ENCODE measurements at places on chromosomes 16 and 17.

GRCh38 chr16:5971924-5972323 is 874.3 kb upstream of the EEF2KMT start:
- DNase-seq = no peak

GRCh38 chr17:17809531-17810083 is 27.2 kb downstream of the SREBF1 start:
- DNase-seq = no peak

DNA sequence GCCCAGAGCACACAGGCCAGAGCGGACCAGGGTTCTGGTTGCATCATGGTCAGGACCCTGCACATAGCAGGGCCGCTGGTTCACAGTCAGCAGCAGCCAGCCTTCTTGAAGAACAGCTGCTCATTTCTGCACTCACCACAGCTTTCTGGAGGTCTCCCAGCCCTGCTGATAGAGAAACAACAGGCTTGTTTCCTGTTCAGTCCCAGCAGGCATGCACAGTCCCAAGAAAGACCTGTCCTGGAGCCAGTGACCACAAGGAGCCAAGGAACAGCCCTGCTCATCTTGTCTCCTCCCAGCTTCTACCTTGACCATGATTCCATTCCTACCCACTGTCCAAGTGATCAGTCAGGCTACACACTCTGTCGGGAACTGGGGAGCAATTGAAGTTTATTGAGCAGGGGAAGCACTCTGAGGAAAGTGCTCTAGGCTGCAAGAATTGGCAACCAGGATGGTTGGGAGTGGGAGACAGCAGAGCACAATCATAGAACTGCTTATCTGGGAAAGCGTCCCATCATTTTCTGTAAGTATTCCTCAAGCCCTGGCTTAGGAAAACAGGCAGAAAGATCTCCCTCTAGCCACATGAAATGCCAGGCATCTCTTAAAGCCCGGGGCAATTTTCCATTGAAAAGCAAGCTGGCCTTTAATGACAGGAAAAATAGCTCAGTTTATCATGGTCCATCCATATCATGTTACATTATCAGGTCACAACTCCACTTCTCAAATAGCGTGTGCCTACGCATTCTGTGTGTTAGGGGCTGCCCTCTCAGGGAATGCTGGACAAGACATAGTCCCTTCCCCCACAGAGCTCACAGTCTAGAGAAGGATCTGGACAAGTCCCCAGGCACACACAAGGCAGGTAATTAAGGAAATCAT is 155.4 kb upstream of the FOXF1 start:
- DNase-seq = no peak

GRCh38 chr17:78559749-78560368 is 17.3 kb downstream of the DNAH17 start:
- no peak for DNase-seq

DNA sequence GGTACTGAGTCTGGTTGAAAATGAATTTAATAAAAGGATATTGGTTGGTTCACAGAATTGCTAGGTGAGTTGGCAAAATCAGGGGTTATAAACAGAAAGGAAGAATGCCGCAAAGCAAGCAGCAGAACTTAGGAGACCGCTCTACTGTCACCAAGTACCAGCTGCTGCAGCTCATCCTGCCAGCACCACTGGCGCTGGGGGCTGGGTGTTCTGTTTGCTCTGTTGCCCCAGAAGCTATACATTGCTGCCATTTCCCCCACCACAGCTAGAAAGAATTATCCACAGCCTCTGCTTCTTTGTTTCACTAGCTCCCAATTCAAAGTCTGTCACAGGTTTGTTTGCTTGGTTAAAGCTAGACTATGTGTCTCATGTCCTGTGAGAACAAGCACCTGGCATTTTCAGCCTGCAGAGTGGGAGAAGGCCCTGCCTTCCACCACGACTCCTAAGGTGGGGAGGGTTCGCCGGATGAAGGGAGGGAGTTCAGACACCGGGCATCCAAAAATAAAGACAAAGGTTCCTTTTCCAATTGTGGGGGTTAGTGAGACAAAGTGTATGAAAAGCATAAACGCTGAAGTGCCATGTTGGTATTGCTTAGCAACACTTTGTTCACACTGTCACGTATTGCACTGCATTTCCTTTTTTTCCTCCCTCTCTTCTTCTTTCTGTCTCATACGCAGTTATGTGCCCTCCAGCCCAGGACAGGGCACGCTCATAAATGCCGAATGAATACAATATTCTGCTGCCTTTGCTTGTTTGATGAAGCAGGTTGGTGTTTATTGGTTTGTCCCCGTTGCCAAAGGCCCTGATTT is 9.6 kb upstream of the CPD start:
- DNase-seq = no peak

- peak; percentile 77 for DNase-seq
Measured at GRCh38 chr16:67514382-67514828, 14.2 kb upstream of the RIPOR1 start.

DNA sequence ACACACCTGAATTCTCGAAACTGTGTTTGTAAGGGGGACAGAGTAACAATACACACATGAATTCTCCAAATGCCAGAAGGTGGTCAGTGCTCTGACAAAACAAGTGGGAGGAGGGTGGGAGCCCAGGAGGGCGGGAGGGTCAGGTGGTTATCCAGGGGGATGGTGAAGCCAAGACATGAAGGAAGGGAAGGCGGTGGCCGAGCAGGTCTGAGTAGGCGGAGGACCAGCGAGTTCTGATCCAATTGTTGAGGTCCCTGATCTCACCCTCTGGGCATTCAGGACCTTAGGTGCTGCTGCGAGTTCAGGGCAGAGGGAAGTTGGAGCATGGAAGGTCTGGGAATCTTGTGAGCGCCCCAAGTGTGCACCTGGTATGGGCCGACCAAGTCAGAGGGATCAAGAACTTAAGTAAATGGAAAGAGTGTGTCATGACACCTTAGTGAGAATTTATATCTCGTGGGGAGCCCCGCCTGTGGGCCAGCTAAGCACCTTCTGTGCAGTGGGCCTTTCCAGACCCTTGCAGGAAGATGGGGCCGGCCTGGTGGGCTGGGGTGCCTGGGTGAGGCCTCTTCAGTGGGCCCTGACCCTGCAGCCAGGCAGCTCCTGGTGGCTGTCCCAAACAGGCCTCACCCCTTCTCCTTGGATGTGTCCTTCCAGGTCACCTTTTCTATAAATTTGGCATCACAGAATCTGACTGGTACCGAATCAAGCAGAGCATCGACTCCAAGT is 86.1 kb downstream of the NPIPB11 start:
- DNase-seq = no peak

- no peak for DNase-seq
Measured at GRCh38 chr17:21166595-21167210, 39.9 kb downstream of the DHRS7B start.

DNA sequence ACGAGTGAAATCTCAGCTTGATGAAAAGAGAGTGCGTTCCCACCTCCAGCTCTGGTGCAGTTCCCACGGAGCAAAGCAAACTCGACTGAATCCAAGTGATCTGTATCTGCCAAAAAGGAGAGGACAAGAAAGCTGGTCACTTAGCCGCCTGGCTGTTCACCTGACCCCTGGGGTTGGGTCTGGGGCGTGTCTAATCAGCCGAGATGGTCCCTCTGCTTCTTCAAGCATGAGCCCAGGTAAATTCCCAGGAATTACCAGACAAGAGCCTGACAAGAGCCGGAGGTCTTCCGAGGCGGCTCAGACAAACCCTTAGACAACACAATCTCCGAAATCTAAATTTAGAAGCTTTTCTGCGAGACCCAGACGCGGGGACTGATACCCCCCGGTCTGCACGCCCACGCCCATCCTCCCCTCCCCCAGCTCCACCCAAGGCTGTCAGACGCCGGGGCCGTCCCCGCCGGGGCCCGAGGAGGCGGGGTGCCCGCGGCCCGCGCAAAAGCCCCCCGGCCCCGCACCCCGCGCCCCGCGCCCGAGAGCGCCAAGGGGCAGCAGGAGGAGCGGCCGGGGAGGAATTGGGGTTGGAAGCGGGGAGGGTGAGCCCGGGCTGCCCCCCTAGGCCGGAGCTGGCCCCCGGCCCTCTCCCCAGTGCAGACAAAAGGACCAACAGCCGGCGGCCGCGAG is 674 bp downstream of the ZNF821 start:
- DNase-seq = peak; percentile 66

GRCh38 chr17:32875923-32876416 is 954 bp downstream of the MYO1D start:
- no peak for DNase-seq

- no peak for DNase-seq
Measured at GRCh38 chr17:12773153-12773552, 16.1 kb upstream of the ARHGAP44 start.

- no peak for DNase-seq
Measured at GRCh38 chr16:23064639-23065038, 84.6 kb downstream of the USP31 start.

DNA sequence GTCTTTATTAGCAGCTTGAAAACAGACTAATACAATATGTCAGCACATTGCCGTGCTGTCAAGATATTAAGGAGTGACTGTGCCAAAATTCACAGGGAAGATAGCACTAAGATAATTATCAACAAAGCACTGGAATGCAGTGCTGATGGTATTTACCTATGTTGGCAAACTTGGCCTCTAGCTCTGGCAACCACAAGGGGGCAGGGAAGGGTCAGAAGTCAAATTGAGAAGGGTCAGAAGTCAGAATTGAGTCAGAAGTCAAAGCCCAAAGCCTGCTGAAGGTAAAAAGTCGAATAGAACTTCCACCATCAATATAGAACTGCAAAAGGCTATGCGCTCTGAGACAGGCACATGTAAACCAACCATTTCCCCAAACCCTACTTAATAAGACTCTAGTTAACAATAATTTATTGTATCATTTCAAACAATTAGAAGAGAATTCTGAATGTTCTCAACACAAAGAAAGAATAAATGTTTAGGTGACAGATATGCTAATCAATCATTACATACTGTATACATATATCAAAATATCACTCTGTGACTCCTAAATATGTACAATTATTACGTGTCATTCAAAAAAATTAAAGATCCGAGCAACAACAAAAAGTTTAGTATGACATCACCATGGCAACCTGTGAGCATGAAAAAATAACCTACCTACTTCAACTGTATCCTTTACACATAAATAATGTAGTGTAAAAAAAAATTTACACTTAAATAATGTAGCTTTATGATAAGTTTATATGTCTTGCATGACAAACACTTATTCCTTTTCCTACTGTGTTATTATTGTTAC is 916.1 kb downstream of the KCNJ2 start:
- no peak for DNase-seq

DNA sequence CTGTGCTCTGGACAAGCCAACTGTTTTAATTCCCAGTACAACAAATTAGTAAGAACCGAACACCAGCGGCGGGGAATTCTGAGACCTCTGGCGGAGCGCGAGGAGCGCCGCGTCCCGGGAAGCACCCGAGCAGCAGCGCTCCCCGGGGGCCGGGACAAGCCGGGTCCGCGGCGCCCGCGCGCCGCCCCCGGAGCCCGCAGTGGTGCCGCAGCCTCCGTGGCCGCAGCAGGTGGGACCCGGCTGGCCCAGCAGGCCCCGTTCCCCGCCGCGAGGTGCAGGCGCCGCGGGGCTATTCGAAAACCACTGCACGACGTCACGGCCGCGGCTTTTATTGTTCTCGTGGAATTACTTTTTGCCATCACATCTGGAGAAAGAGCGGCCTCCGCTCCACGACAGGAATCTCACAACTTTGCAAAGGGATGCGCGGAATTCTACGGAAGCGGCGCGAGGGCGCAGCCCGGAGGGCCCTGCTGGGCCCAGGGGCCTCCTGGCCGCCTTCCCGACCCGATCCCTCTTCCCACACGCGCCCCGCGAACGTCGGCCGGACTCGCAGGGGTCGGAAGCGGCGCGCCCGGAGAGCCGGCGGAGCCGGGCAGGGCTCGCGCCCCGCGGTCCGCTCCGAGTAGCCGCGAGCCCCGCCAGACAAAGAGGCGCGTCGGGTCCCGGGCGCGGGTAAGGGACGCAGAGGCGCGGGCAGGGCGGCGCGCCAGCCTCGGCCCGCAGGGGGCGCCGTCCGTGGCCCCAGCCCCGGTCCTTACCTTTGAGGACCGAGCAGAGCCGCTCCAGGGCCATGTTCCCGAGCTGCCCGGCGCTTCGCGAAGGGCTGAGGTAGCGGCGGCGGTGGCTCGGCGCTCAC is 696 bp downstream of the NETO2 start:
- DNase-seq = peak; percentile 54

Measured in activated CD4-positive, alpha-beta T cell treated with anti-CD3 and anti-CD28 coated beads for 4 hours (primary cell).